ENCODE measurements at places on chromosomes 1 and 21.

DNA sequence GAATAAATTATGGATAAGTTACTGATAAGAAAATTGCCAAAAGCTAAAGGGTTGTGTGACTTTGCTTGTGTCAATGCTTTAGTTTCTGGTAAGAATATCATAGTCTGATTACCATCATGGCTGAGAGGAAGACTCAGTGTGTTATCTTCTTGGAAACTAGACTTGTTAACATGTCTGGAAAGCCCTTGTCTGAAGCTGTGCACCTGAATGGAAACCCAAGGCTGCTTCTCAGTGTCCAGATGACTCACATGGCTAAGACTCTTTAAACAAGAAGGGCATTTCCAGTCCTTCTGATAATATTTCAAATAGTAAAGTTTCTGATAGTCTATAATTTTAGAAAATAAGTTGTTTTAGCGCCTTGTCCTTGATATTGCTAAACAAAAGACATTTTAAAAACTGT, 1092.7 kb downstream of the PLA2G4A start:
- no peak for DNase-seq

GRCh38 chr1:94883691-94884090, 43.2 kb downstream of the CNN3 start:
- no peak for DNase-seq

DNA sequence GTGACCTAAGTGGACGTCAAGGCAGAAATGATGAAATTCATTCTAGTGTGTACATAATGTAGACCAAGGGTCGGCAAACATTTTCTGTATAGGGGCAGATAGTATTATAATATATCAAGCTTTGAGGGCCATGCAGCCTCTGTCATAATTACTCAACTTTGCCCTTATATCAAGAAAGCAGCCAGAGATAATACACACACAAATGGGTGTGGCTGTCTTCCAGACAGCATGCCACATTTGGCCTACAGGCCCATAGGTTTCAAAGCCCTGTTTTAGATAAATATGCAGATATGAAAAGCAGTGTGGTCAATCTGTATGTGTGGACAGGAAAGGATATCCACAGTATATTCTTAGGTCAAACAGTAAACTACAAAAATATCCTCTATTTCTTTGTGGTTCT, 320.1 kb upstream of the FMN2 start:
- no peak for DNase-seq

DNA sequence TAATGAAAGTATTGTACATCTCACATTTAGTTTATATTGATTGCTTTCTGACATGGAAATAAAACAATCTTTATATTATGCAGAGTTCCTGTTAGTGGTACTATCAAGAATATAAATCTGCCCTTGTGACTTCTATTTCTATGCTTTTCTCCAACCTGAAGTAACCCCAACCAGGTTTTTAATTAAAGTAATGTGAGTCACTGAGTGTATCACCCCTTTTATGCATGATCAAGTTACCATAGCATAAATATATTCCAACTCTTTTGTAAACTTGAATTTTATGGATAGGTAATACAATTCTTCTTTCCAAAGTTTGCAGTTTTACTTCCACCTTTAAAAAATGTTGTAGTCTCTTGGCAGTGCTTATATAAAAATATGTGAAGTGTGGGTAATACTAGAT, 532.3 kb downstream of the USP25 start:
- no peak for DNase-seq

DNA sequence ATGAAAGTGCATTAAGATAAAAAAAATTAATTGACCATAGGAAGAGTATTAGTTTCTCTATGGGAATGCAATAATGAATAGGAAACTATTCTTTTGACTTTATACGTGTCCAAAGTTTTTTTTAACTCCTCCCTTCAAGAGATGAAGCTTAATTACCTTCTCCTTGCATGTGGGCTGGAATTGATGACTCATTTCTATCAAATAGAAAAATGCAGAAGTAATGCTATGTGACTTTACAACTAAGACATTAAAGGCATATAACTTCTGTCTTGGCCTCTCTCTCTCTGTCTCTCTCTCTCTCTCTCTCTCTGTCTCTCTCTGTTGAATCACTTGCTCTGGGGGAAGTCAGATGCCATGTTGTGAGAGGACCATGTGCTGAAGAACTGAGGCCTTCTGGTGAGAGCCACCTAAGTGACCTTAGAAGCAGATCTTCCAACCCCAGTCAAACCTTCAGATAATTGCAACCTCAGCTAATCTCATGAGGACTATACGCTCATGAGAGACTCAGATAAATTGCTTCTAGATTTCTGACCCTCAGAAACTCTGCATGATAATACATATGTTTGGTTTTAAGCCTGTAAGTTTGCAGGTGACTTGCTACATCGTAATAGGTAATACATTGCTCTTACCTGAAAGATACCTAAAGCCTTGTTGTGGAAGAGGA, 414.2 kb downstream of the KCNT2 start:
- DNase-seq, result no peak

DNA sequence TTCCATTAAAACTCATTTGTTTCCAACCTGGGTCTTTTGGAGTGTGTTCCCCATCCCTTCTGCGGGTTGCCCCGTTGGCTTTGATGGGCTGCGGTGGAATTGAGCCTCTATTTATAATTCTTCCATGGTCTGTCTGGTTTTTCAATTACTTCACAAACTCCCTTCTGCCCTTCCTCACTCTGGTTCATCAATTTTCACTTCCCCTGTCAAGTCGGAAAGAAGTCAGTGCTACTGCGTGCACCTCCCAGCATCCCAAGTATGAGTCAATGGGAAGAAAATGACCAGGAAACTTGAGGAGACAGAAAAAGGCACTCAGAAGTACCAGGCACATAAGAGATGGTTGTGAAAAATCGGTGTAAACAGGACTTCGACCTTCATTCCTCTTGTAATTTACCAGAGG, 126.2 kb downstream of the KAZN start:
- DNase-seq, result no peak

DNA sequence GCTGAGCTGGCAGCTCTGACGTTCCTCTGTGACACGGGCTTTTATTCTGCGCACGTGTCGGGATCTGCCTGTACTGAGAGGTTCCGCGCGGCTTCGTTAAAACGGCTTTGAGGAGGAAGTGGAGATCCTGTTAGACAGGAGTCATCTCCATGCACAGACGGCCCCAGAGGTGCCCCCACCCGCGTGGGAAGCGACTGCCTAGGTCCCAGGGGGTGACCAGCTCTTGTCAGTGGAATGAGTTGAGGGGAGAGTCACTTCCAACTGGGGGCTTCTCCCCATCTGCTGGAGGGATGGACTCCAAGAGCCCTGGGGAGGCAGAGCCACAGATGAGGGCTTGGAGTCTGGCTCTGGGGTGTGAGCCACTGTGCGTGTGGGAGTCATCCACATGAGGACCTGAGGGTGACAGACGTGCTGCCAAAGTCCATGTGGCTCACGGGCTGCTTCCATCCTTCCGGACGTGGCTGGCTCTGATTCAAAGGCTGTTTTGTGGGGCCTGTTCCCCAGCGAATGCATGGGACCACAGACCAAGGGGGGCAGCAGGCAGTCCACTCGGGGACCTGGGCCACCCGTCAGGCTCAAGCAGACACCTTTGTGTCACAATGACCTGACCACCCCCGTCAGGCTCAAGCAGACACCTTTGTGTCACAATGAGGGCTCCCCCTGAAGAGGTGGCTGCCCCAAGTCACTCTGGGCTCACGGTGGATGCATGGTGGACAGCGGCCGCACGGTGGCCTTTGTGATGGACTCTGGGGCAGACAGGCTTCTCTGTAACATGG, 26.8 kb downstream of the PTTG1IP start:
- peak; percentile 27 for DNase-seq

GRCh38 chr1:222404710-222405109, 143.2 kb downstream of the HHIPL2 start:
- no peak for DNase-seq

- DNase-seq, result no peak
Observed at GRCh38 chr1:44557778-44558177, 116.5 kb downstream of the TMEM53 start.

- DNase-seq, result no peak
Observed at GRCh38 chr1:7457811-7458210, 313.3 kb upstream of the VAMP3 start.

- DNase-seq, result no peak
Observed at GRCh38 chr1:19837866-19838265, 22.8 kb upstream of the RNF186 start.

- no peak for DNase-seq
Observed at GRCh38 chr1:43812579-43812978, 105.2 kb downstream of the ST3GAL3 start.

DNA sequence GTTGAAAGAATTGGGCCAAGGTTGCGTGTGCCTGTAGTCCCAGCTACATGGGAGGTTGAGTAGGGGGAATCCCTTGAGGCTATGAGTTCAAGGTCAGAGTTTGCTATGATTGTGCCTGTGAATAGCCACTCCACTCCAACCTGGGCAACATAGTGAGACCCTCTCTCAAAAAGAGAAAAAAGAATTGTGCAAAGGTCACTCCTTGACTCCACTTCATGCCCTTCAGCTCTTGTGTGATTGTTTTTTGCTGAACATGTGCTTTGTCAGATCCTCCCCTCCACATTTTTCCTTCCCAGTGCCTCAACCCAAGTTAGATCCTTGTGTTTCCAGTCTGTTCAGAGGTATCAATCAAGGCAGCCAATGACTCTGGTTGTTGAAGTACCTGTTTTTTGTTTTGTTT, 8.5 kb downstream of the TXNIP start:
- no peak for DNase-seq

GRCh38 chr1:1318131-1318652, 6.3 kb downstream of the INTS11 start:
- peak; percentile 59 for DNase-seq

DNA sequence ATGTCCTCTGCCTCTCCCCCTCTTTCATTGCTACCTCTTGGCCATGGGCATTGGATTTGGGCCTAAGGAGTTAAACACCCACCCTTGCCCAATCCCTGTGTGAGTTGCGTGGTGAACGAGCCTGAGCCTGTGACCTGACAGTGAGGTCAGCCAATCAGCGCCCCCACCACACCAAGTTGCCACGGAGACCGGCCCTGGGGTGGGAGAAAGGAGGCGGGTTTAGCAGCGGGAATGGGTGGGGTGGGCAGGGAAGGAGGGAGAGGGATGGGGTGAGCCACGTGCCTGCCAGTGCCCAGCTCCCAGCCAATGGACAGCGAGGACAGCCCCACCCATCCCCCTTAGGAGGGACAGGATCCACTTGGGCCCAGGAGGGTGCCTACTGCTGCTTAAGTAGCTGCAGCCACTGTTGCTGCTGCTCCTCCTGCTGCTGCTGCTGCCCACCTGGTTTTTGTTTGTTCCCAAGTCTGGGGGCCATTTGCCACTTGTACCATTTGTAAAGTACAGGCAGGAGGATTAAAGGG, 9.5 kb downstream of the ZBTB7B start:
- peak; percentile 84 for DNase-seq

- DNase-seq, result no peak
Observed at GRCh38 chr1:229347528-229347927, 4.7 kb upstream of the CCSAP start.

GRCh38 chr1:94708299-94708685, 111.9 kb upstream of the SLC44A3 start:
- no peak for DNase-seq

DNA sequence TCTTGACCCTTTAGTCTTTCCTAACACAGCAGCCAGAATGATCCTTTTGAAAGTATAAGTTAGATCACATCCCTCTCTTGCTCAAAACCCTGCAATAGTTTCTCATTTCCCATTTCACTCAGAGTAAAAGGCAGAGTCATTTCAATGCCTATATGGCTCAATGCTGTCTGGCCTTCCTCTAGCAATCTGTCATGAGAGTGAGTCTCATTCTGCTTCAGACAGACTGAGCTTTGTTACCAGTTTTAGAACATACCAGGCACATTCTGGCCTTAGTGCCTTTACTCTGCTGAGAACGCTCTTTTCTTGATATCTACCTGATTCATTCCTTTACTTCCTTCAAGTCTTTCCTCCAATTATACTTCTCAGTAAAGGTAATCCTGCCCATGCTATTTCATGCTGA, 372.8 kb upstream of the PKN2 start:
- DNase-seq, result no peak

DNA sequence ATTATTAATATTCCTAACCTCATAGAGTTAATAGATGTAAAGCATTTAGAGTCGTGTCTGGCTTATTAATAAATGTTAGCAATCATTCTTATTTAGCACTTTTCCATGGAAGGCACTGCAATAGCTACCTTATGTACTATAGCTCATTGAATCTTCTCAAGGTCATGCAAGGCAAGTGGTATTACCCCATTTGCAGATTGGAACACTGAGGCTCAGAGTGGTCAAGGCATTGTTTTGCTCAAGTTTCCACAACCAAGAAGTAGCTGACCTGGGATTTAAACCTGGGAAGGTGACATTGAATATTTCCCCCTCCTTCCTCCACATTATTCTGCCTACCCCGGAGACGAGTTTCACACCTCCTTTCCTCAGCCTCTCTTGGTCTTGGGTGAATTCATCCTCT, 37.8 kb upstream of the EYA3 start:
- no peak for DNase-seq

GRCh38 chr1:188363943-188364342, 1535.2 kb downstream of the PLA2G4A start:
- DNase-seq, result no peak

DNA sequence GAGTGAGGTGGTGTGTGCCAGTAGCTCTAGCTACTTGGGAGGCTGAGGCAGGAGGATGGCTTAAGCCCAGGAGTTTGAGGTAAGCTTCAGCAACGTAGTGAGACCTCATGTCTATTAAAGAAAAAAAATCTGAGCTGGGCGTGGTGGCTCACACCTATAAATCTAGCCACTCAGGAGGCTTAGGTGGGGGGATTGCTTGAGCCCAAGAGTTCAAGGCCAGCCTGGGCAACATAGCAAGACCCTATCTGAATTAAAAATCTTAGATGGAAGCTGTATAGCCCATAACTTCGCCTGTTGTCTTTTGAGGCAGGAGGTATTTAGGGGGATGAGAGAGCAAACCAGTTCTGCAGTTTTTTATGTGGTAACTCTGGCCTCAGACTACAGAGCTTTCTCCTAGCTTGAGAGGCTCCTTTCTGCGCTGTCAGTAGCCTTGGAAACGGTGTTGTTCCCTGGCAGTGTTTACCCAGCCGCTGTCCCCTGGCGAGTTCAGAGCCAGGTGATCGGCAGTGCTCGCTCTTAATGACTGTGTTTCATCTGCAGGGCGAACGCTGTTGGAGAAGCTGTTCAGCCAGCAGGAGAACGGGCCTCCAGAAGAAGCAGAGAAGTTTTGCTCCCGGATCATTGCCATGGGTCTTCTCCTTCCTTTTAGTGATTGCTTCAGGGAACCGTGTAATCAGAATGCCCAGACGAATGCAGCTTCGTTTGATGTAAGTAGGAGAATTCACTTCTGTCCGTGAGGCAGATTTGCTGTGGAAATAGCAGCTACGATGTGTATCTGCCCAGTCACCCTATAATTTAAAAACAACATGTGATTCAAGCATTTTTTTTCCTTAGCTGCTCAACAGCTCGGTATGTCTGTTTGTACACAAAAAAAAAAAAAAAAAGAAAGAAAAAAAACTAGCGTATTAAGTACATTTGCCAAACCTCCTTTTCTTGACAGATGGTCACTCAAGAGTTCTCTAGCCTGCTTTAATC, 31.2 kb downstream of the FMN2 start:
- peak; percentile 43 for DNase-seq
